ENCODE measurements at places on chromosomes 16 and 17.

DNA sequence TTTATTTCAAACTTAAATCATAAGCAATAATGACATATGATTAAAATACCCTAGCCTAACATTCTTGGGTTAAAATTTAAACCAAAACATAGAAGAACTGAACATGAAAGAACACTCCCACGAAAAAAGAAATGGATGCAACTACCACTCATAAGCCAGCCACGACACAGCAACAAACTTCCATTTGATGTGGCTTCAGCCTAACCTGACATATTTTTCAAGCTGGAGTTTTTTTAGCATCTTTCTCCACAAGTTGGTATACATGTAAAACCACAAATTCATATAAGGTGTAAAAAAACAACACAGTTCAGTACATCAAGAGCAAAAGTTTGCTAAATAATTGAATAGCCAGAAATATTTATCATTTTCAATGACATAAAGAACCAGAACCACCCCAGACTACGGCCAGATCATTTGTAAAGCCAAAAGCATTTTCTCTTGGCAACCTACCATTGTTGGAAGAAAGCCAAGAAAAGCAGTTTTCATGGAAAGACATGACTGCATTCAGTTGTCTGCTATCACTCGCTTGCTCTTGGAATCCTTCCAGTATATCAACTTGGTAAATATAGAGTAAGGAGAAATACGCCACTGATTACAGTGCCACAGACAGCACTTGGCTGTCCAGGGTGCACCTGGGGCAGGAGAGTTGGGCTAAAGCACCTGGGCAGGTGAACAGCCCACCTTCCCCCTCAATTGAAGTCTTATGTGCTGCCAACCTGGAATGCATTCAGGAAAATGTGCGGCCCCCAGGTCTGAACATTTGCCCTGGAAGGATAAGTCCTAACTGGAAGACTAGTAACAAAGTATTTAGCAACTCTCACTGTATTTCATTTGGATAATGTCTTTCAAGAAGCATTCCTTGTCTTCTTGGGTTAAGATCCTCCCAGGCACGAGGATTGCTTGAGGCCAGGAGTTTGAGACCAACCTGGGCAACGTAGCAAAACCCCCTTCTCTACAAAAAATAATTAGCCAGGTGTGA, 60.5 kb downstream of the CREBBP start:
- peak; percentile 98 for DNase-seq

DNA sequence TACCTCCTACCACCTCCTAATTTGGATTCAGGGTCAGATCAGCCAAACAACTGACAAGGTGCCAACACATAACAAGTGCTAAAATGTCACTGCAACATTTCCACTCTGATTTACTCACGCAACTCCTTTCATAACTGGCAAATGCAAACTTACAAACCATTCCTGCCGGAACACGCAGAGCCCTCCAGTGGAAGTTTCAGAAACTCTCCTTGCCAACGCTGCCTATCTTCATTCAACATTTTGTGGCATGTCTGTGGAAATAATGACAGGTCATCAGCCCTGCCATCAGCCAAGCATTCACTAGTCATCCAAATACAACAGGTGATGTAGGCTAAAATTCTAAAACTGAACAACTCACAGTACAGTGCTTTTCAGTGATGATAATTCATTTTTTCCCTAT, 37.7 kb upstream of the OR3A1 start:
- no peak for DNase-seq

DNA sequence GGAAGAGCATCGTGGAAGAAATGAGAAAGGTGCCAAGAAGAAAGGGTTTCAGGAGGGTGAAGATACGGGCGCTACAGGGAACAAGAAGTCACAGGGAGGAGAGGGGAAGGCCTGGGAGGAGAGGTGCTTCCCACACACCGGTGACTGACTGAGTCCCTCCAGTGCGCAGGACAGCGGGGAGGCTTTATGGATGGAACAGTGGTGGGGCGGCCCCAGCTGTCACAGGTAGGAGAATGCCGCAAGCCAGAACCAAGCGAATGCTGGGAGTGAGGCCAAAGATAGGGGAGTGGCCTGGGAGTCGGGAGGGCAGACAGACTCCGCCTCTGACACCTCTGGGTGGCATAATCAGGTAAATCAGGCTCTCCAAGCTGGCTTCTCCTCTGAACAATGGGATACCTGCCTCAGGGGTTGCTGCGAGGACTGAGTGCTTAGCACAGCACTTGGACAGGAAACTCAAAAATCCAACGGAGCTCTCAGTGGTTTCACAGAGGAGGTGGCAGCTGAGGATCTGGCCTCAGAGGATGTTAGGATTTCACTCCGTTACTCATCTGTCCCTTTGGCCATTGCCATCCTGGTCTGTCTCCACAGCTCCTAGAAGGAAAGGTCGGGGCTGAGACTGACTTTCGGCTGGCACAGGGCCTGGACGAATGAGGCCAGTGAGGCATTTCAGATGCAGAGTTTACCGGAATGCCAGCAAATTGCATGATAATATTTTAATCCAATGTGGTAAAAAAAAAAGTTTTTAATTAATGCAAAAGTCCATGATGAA, 717 bp upstream of the CNP start:
- DNase-seq, result peak; percentile 34

GRCh38 chr16:3510416-3510815, 9.6 kb downstream of the CLUAP1 start:
- no peak for DNase-seq

GRCh38 chr16:27319257-27319965, 5.6 kb downstream of the IL4R start:
- no peak for DNase-seq

DNA sequence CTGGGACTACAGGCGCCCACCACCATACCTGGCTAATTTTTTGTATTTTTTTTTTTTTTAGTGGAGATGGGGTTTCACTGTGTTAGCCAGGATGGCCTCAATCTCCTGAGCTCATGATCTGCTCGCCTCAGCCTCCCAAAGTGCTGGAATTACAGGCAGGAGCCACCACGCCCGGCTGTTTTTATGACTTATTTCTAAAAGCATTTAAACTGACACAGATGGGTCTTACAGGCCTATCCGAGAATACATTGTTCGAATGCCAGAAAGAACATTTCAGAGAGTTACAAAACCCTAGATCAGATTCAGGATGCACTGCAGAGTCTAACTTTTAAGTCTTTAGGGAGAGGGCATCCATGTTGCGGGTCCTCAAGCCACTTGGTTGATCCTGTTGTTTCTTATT, 234.7 kb upstream of the MAF start:
- DNase-seq, result no peak

- DNase-seq, result no peak
Observed at GRCh38 chr17:12254460-12254859, 233.8 kb downstream of the MAP2K4 start.

- no peak for DNase-seq
Observed at GRCh38 chr17:28533091-28533807, 19.2 kb downstream of the UNC119 start.

- no peak for DNase-seq
Observed at GRCh38 chr17:1169221-1169928, 10.4 kb downstream of the ABR start.

- peak; percentile 77 for DNase-seq
Observed at GRCh38 chr17:48547808-48548522, 3.1 kb upstream of the HOXB2 start.

- DNase-seq, result no peak
Observed at GRCh38 chr17:41939693-41940090, 9.3 kb downstream of the ODAD4 start.

- DNase-seq, result peak; percentile 88
Observed at GRCh38 chr17:58232707-58233156, 5.7 kb upstream of the LPO start.

- peak; percentile 53 for DNase-seq
Observed at GRCh38 chr17:61389670-61390478, 9.8 kb upstream of the TBX2 start.

- DNase-seq, result no peak
Observed at GRCh38 chr16:5065813-5066212, at the start of gene C16orf89. Gene C16orf89 (minus strand): TSS chr16:5065956. CDS start chr16:5065908, 48 bp downstream.

GRCh38 chr16:68992521-68992920, 112.9 kb upstream of the HAS3 start:
- peak; percentile 86 for DNase-seq

GRCh38 chr16:24748242-24748641, 18.8 kb downstream of the TNRC6A start:
- DNase-seq, result peak; percentile 91

DNA sequence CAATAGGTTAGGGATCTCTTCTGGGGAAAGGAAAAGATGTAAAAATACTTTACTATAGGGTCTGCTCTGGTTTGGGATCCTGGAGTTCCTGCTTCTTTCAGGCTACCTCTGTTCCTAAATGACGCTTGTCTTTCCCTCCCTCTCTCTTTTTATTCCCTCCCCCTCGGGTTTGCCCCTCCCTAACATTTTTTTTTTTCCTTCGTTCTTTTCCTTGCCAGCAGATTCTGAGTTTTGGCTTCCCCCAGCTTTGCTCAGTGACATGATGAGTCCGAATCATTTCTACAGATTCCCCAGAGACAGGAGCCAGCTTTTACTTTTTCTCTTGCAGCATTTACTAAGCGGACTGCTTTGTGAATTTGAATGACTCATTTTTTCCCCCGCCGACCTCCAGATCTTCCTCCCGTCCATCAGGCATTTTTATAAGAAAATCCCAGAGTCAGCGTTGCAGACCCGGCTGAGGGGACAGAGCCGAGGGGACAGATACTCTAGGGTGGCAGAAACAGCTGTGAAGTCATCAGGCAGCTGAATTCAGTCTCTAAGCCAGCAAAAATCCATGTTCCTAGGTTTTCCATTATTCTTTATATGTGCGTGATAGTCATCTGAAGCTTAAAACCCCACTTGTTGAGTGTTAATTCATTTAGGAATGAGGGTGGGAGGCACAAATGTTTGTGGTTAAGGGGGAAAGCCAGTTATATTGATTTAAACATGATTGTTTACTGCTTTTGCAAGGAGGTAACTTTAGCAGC, at the start of gene TMEM100:
Gene TMEM100 (minus strand): TSS at position 123 of the 746 bp plus-strand sequence. CDS start 1,794 bp downstream, outside the sequence.
- DNase-seq, result peak; percentile 86

DNA sequence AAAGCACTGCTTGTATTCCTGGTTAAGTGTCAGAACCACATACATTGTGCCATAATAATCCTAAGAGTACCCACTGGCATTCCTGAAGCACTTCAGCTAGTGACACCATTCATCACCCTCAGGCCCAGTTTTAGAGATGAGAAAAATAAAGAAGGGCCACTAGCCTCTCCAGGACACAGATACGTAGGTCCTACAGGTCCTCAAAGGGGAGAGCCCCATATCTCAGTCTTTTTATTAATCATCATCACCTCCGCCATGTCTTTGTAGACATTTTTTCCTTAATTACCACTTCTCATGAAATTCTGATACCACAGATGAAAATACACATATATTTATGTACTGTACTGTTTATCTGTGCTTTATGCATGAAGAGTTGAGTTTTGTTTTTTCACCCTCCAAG, 43.5 kb downstream of the GRB2 start:
- no peak for DNase-seq

GRCh38 chr17:74679374-74679773, 33.3 kb downstream of the CD300LF start:
- DNase-seq, result no peak

DNA sequence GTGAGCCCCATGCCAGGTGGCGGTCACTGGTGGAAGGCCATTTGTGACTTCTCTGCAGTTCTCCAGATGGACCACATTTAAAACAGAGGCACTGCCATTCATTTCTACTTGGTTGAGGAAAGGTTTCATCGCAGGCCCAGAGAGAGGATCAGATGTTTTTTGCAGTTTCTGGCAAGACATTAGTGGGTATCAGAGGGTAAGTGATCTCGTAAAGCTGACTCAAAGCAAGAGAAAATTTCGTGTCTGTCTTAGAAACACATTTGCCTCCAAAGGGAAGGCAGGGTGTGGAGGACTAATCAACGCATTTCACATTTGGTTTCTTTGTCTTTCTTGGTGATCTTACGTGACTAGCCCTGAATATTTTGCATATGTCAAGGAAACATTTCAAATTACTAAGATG, 81.8 kb downstream of the PRKCB start:
- DNase-seq, result no peak

GRCh38 chr16:3198334-3199072, 10.5 kb downstream of the OR1F1 start:
- no peak for DNase-seq

GRCh38 chr17:5584383-5585286, at the start of gene NLRP1:
Gene NLRP1 (minus strand): TSS chr17:5584509. CDS start chr17:5583957, 552 bp downstream.
- DNase-seq, result peak; percentile 97

GRCh38 chr16:10609402-10609774, 29.0 kb upstream of the EMP2 start:
- peak; percentile 69 for DNase-seq

GRCh38 chr17:78092794-78093324, 35.7 kb downstream of the TMC6 start:
- DNase-seq, result no peak

- peak; percentile 91 for DNase-seq
Observed at GRCh38 chr17:16027708-16028584, 28.3 kb downstream of the TTC19 start.

GRCh38 chr16:73794994-73795393, 501.6 kb upstream of the PSMD7 start:
- no peak for DNase-seq

DNA sequence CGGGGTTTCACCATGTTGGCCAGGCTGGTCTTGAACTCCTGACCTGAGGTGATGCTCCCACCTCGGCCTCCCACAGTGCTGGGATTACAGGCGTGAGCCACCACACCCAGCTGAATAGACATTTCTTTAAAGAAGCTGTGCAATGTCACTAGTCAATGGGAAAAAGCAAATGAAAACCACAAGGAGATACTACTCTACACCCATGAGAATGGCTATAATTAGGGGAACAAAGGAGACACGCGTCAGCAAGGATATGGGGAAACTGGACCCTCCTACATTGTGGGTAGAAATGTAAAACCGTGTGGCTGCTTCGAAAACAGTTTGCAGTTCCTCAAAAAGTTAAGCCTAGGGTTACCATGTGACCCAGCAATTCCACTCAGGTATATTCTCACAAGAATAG, 103.4 kb downstream of the VPS53 start:
- DNase-seq, result no peak

GRCh38 chr16:67936124-67936879, at the start of gene PSMB10:
Gene PSMB10 (minus strand): TSS chr16:67936850. CDS start chr16:67936749, 101 bp downstream.
- DNase-seq, result peak; percentile 32

DNA sequence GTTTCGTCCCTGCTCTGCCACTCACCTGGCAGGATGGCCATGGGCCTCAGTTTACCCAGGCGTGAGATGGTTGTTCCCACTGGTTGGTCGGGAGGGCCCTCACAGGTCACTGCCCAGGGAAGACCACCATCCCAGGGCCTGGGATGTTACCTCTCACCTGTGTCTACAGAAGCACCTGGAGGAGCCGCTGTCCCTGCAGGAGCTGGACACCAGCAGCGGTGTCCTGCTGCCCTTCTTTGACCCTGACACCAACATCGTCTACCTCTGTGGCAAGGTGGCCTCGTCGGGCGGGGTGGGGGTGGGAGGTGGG, 4.1 kb downstream of the CORO1A start:
- DNase-seq, result no peak

DNA sequence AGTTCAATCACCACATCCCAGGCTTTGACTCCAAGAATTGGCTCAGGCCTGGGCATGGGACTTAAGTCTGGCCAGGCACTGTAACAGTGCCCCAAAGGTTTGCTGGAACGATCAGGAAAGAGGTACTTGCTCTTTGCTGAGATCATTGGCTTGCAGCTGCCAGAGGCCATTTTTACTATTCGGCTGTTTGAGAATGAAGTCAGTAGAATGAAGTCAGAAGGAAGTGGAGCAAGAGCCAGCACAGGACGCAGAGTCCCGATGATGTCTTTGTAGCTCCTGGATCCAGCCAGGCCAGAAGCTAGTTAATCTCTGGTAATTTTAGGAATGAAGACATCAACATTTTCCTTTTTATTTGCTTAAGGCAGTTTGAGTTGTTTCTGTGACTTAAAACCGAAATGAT, 195.5 kb downstream of the RAB11FIP4 start:
- DNase-seq, result peak; percentile 49

Measured in fibroblast of pulmonary artery (primary cell).